ENCODE measurements at places on chromosomes 12 and 14. TPM values are rescaled to one million over a fixed set of nuclear protein-coding genes. Genes with fewer than 3 reads are reported as not detected.

DNA sequence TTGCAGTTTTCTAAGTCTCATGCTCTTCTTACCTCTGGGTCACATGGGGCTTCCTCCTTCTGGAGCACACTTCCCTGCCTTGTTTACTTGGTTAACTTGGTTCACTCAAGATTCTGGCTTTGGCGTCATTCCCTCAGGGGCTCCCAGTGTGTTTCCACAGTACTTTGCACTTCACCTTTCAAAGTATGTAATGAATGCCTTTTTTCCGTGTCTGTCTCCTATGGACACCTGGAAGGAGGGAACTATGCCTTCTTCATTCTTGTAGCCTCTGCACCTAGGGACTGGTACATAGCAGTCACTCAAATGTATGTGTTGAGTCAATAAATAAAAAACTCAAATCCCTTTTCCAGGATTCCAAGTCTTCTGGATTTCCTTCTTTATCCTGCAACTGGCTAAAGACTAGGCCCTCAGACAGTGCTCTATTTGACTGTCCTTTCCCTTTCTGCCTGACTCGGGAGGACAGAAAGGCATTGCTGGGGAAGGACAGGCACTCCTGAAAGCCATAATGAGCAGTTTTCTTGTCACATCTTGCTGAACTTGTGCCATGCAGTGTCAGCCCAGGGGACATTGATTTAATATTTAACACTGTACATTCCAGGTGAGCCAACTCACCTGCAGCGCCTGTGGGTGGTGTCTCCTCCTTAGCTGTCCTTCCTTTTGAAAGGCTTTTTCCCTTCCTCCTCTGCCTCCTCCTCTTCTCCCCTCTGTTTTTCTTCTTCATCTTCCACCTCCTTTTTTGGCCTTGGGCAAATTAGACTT is 12.8 kb downstream of the MYRFL start:
- DNase-seq = no peak

- DNase-seq = no peak
Observed at GRCh38 chr12:1926251-1926657, 7.8 kb upstream of the CACNA2D4 start.

GRCh38 chr14:103258211-103258610 is 75.8 kb upstream of the EIF5 start:
- no peak for DNase-seq

DNA sequence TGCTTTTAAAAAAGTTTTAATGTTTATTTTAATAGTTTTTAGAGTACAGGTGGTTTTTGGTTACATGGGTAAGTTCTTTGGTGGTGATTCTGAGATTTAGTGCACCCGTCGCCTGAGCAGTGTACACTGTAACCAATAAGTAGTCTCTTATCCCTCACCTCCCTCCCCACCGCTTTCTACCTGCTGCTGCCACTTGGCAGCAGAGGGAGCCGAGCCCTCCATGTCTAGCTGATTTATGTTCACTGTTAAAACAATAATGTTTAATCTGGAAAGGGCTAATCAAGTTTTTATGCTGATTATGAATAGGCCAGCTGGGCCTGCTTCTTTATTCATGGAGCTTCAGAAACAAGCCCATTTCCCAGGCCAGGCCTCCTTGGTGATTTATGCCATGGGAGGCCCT is 73.1 kb downstream of the ADCK1 start:
- no peak for DNase-seq

Gene SDS
- total RNA-seq = not detected

All from neural progenitor cell (in vitro differentiated cells).